T-helper 17 cell (primary cell): ENCODE measurements at places on chromosomes 6 and 20.

GRCh38 chr6:21942897-21943296 is 349.3 kb downstream of the SOX4 start:
- H3K4me1 ChIP-seq: no peaks in the 10 kb centered on the region
- H3K27me3 ChIP-seq: peaks cover 3% of the 10 kb centered on the region
- H3K27ac ChIP-seq: no peak overlapping the region
- no peaks in the 10 kb centered on the region for H3K36me3 ChIP-seq

GRCh38 chr6:33313105-33313708 is 671 bp downstream of the TAPBP start:
- H3K27ac ChIP-seq: peak overlapping the region; percentile 99
- H3K36me3 ChIP-seq: peaks cover 9% of the 10 kb centered on the region
- peak overlapping the region; percentile 97 for H3K4me3 ChIP-seq
- peaks cover 48% of the 10 kb centered on the region for H3K4me1 ChIP-seq
- H3K27me3 ChIP-seq: no peaks in the 10 kb centered on the region

- no peaks in the 10 kb centered on the region for H3K4me1 ChIP-seq
- H3K36me3 ChIP-seq: no peaks in the 10 kb centered on the region
- no peak overlapping the region for H3K27ac ChIP-seq
Observed at GRCh38 chr6:115570331-115570730, 490.4 kb downstream of the FRK start.

DNA sequence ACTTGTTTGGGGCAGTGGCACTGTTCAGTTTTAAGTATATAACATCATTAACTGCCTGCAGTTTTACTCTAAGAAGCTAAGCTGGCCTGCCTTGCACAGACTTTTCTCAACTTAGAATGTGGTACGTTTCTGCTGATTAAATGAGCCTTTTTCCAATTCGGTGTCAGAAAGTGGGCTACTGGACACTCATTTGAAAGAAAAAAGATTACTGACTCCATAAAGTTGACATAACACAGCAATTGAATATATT is 2.1 kb downstream of the ZMYND8 start:
- no peaks in the 10 kb centered on the region for H3K36me3 ChIP-seq
- DNase-seq: no peak
- H3K4me3 ChIP-seq: peak overlapping the region; percentile 89
- peaks cover 54% of the 10 kb centered on the region for H3K4me1 ChIP-seq
- H3K27ac ChIP-seq: peak overlapping the region; percentile 97

GRCh38 chr6:16391451-16391912 is 153.1 kb downstream of the GMPR start:
- no peaks in the 10 kb centered on the region for H3K27me3 ChIP-seq
- peaks cover 2% of the 10 kb centered on the region for H3K36me3 ChIP-seq
- peaks cover 4% of the 10 kb centered on the region for H3K4me1 ChIP-seq
- no peak overlapping the region for H3K27ac ChIP-seq
